ENCODE measurements at places on chromosomes 1 and 21.

DNA sequence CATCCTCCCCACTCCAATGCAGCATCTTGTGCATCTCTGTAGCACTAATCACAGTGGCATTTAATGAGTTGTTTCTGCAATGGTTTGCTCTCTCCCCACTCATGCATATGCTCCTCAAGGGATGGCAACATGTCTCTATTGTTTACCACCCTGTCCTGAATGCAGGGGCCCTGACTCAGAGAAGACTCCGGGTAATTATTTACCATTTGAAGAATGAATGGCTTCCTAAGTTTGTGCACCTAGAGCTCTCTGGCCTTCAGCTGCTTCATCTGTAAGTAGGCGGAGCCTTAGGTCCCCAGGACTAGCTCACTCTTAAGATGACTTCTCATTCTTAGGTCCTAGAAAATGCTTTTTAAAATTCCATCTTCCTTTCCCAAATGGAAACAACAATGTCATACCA is 63.7 kb upstream of the IGSF21 start:
- no peak for DNase-seq

DNA sequence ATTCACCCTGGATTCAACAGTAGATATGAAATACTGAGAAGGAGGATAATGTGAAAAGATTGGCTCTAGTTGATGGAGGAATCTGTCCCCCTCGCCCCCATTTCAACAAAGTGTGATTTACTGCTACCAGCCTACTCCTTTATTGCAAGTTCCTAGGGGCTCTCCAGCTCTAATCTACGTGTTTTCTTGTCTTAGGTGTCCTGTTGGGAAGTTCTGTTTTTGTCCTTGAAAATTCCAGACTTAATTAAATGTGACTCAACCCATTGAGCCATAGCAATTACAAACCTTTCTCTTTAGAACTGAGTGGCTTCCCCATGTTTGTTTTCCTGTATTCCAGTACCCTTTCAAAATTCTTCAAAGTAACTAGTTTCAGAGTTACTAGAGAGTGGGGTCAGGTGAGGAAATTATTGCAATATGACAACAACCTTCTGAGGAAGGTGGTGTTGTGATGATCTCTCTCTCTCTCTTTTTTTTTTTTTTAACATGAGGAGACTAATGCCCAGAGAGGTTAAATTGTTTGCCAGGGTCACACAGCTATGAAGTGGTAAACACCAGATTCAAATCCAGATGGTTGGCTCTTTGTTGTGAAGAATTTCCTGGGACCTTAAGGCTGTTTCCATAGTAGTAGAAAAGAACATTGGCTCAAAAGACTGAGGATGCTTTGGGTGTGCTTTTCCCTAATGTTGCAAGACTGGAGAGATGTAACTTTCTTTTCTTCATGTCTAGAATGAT is 3.5 kb downstream of the RGL1 start:
- DNase-seq: no peak

DNA sequence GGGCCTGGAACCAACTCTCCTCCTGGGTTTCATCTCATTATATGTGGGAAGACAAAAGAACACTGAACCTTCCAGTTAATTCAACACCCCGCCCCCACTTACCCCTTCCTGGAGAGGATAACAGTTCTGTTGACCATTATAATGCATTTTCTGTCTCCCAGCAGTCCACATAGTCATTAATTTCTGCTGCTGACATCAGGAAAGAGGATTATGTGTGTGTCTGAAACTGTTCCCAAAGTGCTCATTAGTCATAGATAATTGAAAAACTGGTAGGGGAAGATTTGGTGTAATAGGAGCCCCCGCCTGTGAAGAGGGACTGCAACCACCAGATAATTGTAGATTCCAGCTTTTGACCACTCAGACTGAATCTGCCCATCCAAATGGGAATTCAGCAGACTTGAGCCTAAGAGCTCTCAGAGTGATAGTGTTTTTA is 208.7 kb downstream of the FGGY start:
- no peak for DNase-seq

DNA sequence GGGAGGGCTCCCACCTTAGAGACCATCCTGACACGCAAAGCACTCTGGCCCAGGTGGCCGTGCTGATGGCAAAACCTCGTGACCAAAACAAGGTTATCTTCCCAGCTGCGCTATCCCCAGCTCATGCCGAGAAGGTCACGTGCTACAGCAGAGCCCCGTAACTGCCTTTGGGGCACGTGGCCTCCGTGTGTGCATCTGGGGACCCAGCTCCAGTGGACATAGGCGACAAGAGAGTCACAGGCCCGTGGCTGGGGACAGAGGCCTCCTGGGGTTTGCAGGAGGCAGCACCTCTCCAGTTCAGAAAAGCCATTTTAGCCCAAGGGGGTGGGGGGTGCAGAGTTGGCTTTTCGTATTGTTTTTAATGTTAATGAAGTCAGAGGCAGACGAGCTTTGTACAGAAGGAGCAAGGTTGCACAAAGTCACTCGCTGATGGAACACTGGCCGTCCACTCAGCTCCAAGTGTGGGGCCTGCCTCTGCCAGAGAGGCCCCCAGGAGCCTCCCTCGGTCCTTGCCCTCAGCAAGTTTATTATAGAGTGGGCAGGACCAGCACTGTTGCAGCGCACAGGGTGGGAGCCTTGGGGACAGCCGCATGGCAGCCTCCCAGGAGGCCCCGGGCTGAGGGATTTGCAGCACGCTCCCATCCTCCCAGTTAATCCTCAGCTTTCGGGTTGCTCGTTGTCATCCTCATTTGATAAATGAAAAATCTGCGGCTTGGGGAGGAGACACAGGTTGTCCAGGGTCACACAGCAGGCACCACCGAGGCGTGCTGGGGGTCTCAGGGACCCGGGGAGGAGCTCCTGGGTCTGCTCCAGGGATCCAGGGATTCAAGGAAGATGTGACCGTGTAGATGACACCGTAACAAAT is 8.0 kb upstream of the PDE9A start:
- no peak for DNase-seq

- DNase-seq: peak; percentile 66
Observed at GRCh38 chr1:115437196-115437595, 99.1 kb upstream of the NGF start.

- no peak for DNase-seq
Observed at GRCh38 chr1:40224040-40224439, 23.7 kb upstream of the TMCO2 start.

GRCh38 chr1:25650289-25650576 is 33.6 kb downstream of the MAN1C1 start:
- DNase-seq: peak; percentile 75

DNA sequence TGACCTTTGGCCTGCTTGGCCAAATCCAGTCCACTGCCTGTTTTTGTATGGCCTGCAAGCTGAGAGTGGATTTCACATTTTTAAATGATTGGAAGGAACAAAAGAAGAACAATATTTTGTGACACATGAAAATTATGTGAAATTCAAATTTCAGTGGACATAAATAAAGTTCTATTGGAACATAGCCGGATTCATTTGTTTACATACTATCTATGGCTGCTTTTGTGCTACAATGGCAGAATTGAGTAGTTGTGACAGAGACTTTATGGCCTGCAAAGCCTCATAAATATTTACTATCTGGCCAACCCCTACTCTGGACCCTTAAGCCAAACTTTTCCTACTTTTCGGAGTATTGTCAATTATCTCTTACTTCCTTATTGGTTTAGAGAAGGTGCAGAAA is 66.6 kb upstream of the IPO9 start:
- DNase-seq: no peak

- no peak for DNase-seq
Observed at GRCh38 chr1:30905916-30906620, 2.5 kb downstream of the SDC3 start.

GRCh38 chr1:15055736-15056415 is 97.7 kb upstream of the TMEM51 start:
- no peak for DNase-seq

DNA sequence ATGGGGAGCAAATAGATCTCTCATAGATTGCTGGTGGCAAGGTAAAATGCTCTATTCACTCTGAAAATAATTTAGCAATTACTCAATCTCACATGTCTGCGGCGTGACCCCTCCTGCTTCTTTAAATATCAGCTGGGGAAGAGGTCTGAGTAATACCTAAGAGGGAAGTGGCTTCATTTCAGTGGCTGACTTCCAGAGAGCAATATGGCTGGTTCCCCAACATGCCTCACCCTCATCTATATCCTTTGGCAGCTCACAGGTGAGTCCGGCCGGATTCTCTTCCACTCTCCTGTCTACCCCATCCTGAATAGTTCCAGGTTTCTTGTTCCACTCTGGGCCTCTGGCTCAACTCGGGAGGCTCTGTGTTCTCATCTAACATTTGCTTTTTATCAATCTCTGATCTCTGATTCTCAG is at the start of gene SLAMF7:
Gene SLAMF7, plus strand, starts transcription at position 150 of the 414 bp plus-strand sequence. Its CDS starts 55 bp downstream, at position 205.
- DNase-seq: no peak

DNA sequence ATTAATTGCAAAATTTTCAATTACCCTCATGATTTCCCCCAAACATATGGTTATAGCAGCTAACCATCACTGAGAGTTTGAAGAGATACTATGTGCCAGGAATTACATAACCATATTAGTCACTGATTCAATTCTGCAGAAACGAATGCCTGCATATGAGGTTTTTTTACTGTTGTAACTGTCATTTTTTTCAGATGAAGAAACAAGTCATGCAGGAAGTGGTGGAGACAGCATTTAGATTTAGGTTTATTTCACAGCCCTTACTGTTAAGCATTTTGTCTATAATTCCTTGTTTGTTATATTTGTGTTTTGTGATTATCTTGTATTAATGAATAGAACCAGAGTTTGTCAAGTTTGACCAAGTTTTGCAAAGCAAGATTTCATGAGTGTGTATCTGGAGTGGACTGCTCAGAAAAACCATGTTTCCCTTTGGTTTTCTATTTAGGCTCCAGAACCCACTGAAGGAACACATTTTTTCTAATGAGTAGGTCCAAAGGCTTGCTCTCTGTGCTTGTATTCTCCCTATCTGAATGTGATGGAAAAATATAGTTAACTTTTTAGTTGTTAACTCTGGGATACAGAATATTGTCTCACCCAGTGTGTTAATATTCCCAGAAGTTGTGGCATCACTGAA is 308.5 kb upstream of the ADAMTS5 start:
- DNase-seq: no peak

DNA sequence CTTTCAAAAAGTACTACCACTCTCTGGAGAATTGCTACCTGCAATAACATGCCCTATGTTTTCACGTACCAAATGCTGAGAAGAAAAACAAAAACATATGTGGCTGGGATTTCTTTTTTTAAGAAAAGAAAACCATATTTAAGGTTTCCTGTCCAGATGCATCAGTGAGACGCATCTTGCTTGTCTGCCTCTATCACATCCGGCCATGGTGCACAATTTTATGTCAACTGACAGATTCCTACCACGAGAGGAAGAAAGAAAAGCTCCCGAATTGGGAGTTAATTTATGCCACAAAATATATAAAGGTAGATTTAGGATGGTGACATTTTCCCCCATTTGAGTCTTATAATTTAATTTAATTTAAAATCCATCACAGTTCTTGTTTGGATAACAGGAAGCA is 62.3 kb upstream of the COL24A1 start:
- no peak for DNase-seq

DNA sequence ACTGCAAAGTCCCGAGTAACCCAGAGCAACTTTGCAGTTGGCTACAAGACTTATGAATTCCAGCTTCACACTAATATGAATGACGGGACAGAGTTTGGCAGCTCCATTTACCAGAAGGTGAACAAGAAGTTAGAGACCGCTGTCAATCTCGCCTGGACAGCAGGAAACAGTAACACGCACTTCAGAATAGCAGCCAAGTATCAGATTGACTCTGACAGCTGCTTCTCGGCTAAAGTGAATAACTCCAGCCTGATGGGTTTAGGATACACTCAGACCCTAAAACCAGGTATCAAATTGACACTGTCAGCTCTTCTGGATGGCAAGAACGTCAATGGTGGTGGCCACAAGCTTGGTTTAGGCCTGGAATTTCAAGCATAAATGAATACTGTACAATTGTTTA is 66.8 kb downstream of the ACBD6 start:
- no peak for DNase-seq

DNA sequence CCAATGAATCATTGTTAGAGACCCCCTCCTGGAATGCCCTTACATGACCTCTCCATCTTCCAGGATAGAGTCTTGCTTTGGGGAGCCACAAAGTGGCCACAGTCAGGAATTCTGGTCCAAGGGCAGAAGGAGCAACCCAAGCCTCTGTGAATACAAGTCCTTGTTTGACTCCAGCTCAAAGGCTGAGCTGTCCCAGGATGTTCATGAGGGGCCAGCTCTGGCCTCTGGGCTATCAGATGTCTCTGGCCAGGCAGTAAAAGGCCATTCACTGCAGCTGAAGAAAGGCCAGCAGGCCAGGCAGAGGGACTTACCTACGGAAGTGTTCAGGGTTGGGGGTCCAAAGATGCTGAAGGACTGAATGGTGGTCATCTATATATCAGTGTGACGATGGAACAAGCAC is 98.3 kb upstream of the IPO9 start:
- DNase-seq: no peak

DNA sequence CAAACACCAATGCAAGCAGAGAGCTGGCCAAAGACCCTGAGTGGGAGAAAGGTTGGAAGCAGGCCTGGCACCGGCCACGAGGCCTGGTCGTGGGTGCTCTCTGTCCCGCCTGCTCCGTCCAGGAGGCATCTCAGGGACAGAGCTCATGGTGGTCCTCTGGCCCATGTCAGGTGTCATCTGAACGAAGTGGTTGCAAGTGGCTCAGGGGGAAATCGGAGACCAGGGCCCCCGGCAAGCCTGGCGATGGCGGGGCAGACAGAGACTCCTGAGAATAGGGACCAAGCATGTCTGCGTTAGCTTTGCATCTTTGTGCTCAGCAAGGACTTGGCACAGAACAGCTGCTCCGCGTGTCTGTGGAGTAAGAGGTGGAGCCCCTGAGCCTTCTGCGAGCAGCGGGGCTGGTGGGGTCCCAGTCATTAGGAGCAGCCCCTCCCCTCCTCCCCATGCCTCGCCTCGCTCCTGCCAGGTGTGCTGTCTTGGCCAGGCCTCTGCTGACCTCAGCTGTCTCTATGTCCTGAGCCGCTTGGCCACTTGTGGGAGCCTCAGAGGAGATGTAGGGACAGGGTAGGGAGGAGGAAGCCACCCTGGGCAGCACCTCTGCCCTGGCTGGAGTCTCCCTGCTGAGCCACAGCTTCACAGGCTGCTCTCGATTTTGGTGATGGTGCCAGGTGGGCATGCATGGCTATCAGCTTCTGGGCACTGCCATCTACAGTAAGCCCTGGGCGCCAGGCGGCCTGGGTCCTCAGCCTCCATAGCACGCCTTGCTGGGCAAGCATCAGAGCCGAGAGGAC is 362.9 kb upstream of the VAMP3 start:
- DNase-seq: no peak

DNA sequence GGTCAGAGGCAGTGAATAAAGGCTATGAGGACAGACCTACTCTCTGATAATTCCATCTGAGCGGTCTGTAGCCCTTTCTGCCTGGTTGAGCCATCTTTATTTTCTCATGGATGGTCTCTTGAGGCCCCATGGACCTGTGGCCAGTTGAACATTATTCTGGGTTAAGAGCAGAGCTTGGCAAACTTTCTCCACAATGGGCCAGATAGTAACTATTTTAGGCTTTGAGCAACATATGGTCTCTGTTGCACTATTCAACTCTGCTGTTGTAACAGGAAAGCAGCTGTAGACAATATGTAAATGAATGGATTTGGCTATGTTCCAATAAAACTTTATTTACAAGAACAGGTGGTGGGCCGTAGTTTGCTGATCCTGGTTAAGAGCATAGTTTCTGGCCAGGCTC is 62.7 kb downstream of the KAZN start:
- DNase-seq: no peak
